ENCODE measurements at places on chromosomes 2 and 18.

DNA sequence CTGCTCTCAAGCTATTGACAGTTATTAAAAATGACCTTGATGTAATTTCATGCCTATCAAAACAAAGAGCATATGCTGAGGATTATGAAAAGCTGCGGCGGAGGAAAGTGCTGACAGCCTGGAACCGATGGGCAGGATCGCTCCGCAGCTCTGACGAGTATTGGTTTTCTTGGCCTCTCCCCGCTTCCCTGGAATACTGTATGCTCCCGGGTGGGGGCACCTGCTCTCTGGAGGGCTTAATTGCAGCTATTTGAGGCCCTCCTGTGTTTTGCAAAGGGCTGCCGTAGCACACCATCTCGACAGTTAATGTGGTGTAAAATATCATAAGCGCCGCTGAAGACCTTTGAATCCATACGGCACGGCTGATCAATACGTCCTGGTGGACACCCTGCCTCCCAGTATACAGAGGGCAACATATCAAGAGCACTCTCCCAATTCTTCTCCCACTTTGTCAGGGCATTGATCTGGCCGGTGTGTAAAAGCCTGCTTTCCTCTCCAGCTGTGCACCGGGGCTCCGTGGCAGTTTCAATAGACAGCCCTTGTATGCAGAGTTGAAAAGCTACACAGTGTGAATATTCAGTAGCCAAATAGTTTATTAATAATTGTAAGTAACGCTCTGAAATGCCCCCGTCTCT lies 662.4 kb downstream of the GALR1 start:
- DNase-seq = no peak

GRCh38 chr2:128626760-128627511 lies 308.3 kb upstream of the HS6ST1 start:
- DNase-seq = no peak

DNA sequence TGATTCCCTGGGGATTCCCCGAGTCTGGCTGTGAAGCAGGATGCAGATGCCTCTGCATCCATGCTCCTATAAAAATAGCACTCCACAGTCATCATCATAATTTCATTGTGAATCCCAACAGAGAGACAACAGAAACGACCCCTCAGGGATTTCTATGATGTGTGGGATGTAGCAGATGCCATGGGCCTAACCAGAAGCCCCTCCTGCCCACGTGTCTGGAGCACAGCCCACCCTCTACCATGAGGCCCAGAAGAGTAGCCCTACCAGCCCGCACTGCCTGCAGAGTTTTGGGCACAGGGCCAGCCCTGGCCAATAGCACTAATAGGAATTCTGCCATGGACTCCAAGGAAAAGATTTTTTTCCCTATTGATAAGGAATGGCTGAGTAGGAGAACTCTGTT lies 66.6 kb downstream of the GYPC start:
- no peak for DNase-seq

DNA sequence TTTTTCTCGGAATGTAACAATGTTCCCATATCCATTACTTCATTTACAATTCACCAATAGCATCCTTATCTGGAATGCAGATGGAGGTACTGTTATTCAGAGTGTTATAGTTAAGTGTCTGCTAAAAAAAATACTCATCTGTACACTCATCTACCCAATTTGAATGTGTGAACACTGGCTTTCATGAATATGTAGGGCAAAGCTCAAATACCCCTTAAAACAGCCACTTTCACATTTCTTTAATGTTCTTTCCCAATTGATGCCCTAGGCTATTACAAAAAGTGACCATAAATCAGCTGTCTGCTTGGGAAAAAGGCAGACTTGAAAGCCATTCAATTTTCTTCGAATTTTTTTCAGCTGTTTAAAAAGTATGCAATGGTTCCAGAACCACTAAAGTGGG lies 796.3 kb upstream of the FSHR start:
- no peak for DNase-seq

GRCh38 chr18:39238981-39239660 lies 1673.5 kb upstream of the CELF4 start:
- peak; percentile 11 for DNase-seq

DNA sequence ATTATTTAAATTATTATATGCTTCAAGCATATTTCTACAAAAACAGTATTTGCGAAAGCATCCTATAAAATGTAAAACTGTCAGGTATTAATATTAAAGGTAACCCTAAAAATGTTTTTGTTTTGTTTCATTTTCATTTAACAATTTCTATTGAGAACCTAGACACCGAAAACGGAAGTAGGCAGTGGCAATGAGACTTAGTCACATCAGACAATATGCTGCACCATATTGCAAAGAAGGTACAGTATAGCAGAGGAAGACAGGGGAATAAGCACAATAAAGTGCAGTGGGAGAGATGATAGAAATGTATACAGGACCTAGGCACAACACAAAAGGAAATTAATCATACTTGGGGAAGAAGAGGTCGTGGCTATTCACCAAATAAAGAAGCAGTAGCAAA lies 12.2 kb downstream of the SCN1A start:
- no peak for DNase-seq

DNA sequence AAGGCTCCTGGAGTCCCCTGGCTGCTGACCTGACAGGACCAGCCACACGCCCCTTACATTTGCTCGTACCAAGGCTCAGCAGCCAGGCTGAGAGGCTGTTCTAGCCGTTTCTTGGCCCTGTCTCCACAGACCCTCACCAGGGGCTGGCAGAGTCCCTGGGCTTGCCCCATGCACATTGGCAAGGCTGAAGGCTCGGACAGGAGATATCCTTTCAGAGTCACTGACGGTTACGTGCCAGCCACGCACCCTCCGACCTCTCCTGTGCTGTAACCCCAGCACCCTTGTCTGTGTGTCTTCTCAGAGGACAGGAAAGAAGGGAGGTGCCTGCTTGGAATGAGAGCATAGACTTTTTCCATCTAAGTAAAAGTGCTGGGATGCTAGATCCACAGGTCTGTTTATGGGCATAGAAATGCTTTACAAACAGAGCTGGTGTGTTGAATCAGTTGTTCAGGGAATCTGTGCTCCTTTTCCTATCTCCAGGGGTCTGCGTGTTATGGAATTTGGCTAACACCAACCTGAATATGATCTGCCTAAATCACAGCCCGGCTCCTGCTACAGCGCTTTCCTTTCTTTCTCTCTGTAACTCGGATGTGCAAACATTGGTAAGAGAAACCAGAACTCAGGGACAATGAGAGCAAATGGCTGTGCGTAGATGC lies 41.0 kb downstream of the COPS8 start:
- DNase-seq = no peak

Data from foreskin fibroblast (primary cell).